ENCODE measurements at places on chromosomes 12 and 14.

GRCh38 chr12:123983822-123984485 lies 10.9 kb downstream of the ZNF664 start:
- DNase-seq: peak; percentile 63

- DNase-seq: peak; percentile 13
Observed at GRCh38 chr14:60092526-60092920, 800 bp downstream of the PCNX4 start.

GRCh38 chr14:76926521-76927251 lies 100.5 kb downstream of the LRRC74A start:
- peak; percentile 91 for DNase-seq

- no peak for DNase-seq
Observed at GRCh38 chr12:110885152-110885840, 35.1 kb downstream of the MYL2 start.

- peak; percentile 72 for DNase-seq
Observed at GRCh38 chr14:49768301-49769121, 558 bp downstream of the KLHDC2 start.
